GDM1 (cell line): ENCODE measurements at places on chromosomes 4 and X.

- DNase-seq: no peak
These were observed 1191.3 kb upstream of the IGFBP7 start for GRCh38 chr4:58301376-58301999.

- no peak for DNase-seq
These were observed 437.6 kb downstream of the IL1RAPL1 start for GRCh38 chrX:29024871-29025270.

DNA sequence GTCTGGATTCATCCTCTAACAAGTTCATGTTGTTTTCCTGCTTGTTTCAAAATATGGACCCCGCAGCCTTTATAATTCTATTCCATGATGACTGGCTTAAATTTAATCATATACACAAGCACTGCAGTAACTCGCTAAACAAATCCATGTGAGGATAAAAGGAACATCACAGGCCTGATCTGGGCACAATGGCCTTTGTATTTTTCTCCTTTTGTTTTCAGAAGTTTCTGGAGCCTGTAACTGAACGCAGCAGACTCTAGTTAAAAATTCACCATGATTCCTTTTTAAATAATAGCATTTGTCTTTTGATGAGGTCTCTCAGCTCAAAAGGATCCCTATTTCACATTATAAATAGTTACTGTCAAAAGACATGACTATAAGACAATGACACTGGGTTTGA, 30.2 kb upstream of the TMEM184C start:
- no peak for DNase-seq

DNA sequence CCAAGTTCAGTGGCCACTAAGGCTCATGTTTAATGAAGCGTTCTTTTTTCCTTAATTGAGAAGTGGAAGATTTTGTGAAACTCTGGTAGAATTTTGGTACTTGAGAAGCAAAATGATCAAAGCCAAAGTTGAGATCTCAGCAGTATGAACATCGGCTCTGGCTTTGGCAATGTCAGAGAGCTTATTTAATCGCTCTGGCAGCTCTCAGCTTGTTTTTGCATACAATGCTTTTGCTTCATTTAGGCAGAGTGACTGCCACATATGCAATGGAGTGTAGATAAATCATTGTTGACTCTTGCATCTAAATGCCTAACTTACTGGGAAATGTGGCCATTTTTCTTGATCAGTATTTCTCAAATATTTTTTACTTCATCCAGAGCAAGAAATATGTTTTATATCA, 135.7 kb downstream of the AASDH start:
- DNase-seq: no peak

GRCh38 chrX:12984603-12985319, 9.9 kb downstream of the TMSB4X start:
- no peak for DNase-seq

- DNase-seq: no peak
These were observed 1039.2 kb upstream of the PABPC4L start for GRCh38 chr4:135240796-135241195.

DNA sequence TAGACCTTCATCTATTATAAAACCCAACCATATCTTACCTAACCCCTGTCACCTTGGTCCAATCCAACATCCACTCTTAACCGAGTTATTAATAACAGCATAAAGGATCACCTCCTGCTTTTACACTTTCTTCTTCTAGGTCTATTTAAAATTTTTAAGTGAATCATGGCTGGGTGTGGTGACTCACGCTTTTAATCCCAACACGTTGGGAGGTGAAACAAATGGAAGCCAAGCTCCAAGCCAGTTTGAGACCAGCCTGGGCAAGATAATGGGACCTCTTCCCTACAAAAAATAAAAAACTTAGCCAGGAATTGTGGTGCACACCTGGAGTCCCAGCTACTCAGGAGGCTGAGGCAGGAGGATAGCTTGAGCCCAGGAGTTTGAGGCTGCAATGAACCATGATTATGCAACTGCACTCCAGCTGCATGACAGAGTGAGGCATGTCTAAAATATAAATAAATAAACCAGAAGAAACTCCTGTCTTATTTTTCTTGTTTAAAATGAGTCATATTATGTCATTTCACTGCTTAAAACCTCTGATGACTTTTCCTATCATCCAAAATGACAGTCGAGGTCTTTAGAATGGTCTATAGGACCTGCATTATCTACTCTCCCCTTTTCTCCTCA, 188.4 kb downstream of the GASK1B start:
- no peak for DNase-seq

DNA sequence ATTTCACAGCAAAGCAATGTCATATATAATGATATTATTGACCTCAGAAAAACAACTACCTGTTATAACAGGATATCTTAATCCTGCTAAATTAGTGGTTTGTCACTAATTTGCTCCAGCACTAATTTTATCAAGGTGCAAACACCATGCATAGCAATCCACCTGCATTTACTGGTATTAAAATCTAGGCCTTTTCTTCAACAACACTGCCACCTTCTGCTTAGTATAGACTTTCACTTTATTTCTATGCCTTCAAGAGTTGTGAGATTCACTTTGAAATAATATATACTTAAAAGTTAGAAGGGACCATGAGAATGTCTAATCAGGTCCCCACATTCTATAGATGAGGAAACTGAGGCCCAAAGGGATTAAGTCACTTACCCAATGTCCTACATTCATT, 82.1 kb upstream of the IQCM start:
- DNase-seq: no peak

DNA sequence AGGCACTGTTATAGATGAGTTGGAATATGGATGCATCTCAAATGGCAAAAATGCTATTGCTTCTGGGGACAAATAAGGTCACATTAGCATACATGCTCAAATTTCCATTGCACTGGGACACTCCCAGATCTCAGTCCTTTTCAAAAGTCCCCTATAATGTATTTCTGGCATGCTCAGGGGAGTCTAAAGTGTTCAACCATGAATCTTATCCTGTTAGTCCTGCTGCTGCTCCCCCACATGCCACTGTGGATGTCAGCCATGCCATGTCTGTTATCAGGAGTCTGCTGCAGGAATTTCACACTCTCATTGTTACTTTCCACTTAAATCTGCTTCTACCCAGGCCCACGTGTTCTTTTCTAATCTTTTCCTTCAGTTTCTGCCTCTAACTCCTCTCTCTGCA, 1000.6 kb downstream of the CCSER1 start:
- DNase-seq: no peak

DNA sequence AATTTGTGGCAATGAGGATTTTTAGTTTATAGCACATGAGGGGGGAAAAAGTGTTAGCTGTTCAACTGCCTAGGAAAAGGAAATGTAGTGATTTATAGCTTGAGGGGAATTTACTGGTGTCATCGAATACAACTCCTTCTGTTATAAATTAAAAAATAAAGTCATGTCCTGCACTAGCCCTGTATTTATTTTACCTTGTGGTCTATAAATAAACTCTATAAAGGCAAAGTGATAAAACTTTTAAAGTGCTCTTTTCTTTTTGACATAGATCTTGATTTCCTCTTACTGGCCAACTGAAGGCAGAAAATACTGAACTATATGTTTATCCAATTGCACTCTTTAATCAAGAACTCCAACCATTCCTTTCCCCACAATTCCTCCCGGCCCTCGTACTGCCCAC, 672.1 kb upstream of the SLIT2 start:
- no peak for DNase-seq

DNA sequence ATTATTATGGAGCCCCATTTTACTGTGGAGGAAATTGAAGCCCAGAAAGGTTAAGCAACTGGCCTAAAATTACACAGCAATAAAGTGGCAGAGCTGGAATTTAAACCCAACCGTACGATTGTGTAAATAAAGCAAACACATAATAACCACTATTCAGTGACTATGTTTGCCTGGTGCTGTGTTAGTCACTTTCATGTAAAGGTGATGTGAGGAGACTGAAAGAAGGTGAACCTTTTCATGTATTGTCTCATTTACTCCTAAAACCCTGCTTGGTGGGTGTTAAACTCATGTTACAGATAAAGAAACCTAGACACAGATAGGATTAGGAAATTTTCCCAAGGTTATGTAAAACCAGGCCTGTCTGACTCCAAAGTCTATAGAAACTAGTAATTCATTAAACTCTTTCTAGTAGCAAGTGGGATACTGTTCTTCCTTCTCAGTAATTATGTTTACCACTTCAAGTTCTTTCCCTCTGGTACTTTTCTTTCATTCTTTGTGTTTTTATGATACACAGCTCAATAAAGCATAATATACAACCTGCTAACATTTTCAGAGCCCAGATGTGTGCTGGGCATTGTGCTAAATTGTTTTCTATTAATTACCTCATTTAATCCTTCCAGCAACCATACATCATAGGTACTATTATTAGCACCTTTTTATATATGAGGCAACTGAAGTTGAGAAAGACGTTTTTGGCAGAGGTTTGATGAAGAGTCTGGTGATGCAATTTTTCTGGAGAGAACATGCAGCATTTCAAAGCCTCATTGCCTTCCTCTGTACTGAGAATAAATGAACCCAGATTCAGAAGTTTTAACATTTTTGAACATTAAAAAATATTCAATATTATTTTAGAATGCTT, 202.7 kb downstream of the SPRY1 start:
- DNase-seq: no peak

GRCh38 chr4:90290345-90290744, 163.2 kb downstream of the CCSER1 start:
- no peak for DNase-seq

GRCh38 chrX:85359051-85359450, 20.4 kb downstream of the POF1B start:
- no peak for DNase-seq
